ENCODE measurements at places on chromosomes 12 and 14.

DNA sequence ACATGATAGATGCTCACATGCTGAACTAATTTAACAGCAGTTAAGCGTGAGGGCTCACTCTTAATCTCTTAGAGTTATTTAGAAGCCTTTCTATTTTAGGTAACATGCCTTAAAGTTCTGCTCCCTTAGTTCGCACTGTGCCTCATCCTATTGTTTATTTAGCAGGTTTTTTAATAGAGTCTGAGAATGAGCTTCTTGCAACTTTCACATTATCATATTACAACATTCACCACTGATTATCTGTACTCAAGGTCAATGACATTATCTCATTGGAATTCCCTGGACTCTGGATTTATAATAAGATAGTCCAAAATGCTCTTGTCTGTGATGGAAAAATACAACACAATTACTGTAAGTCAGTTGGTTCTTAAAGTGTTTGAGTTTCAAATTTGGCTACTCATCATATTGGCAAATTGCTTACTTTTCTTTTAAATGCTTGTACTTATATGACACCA, 183.6 kb upstream of the SLC38A2 start:
- no peak for DNase-seq

DNA sequence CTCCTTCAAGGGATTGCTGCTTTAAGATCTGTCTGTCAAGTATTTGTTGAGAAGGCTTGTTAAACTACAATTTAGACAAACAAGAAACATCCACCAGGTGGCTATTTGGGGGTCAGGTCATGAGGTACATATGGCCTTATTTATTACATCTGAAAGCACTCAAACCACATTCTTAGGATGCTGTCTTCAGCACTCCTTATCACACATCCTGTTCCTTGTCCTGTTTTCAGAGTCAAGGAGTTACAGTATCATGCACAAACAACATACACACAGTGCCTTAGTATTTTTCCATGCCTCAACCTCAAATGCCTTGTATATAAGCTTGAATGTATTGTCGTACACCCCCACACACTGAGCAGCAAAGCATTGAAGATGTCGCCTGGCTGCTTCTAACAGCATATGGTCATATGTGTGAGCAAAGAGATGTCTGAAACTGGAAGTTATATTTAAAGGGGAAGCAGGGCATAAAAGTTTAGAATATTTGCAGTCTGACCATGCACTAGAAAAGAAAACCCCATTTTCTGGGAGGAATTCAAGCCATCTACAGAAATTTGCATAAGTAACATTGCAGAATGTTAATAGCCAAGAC, 83.8 kb downstream of the KCNMB4 start:
- DNase-seq, result no peak

DNA sequence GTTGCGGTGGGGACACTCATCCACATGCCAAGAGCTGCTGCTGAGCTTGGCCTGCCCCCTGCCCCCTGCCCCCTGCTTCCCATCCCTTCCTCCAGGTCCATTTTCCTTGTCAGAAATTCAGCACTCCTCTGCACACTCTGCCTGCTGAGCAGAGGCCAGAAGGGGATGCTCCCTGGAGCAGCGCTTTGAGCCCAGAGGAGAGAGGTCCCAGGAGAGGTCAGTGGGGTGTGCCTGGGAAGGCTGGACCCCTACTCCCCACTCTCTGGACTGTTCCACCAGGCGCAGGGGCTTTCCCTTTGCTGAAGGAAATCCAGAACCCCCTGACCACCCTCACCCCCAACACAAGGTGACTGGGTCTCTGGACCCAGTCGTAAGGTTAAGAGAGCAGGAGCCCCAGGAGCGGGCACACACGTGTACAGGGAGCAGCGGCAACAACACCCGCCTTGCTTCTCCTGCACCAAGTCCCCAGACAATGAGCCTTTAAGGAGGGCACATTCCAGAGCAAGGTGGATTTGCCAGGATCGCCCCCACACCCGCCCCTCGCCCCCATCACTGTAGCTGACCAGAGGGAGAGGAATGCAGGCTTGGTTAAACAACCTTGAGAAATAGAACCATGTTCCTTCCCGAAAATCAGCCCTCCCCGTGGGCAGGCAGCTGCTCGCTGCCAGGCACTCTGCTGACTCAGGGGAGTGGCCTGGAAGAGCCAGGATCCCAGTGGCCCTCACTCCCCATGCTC, 30.7 kb downstream of the ISCA2 start:
- no peak for DNase-seq

GRCh38 chr12:89995870-89996269, 287.2 kb upstream of the ATP2B1 start:
- DNase-seq, result no peak

DNA sequence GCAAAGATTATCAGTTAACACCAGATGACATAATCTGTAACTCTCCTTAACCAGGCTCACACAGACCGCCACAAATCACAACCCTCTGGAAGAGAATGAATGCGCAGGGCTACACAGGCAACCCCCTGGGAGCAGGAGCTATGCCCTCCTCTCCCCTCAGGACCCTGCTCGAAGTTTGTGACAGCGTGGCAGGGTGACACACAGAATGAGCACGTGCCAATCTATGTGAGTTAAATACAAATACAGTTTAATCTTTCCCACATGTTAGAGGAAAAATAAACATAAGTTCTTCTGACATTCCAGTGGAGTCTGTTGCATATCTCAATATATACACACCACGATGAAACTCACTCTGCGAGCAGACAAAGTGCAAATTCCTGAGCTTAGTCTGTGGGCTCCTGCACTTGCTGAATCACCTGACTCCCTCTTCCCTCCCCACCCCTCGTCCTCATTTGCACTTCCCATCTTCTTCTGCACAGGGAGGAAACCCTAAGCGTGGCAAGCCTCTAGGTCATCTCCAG, 37.6 kb downstream of the BCAT1 start:
- no peak for DNase-seq

Measured in activated T-helper 2 cell treated with anti-CD3 and anti-CD28 coated beads, Interferon-gamma antibody, Interleukin-2, Interleukin-4, amounts not matched to agents 10 μg/mL and 5 μg/mL and 100 μg/mL, durations not matched to agents 14 hours and 24 hours and 36 hours (primary cell).